ENCODE measurements at places on chromosomes 1 and 21. TPM values are rescaled to one million over a fixed set of nuclear protein-coding genes. Genes with fewer than 3 reads are reported as not detected.

- DNase-seq, result no peak
Observed at GRCh38 chr1:36781098-36781497, 253.2 kb downstream of the GRIK3 start.

DNA sequence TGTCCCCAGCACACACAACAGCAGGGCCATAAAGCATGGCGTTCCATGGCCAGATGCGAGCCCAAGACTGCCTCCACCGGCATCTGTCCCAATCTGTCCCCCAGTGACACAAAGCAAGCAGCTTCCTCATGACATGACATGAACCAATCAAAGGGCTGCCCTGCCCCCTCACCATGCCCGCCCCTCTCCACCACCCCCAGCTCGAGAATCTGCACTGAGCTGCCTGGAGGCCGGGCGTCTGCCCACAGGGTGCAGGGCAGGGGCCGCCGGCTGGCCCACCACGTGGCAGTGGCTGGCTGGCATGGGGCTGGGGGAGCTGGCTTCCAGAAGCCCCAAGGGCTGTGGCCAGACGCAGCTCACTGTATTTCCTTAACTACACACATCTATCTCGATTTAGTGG, 27.8 kb downstream of the WNT9A start:
- DNase-seq, result no peak

DNA sequence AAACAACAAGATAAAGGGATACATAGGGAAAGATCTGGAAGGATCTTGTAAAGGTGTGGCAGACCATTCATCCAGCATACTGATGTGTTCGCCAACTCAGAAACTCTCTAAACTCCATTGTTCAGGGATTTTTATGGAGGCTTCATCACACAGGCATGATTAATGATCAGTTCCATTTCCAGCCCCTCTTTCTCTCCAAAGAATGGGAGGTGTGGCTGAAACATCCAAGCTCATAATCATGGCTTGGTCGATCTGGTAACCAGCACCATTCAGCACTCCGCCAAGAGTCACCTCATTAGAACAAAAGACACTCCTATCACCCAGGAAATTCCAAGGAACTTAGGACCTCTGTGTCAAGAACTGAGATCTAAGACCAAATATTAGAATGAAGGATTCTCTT, 180.6 kb upstream of the RNPC3 start:
- no peak for DNase-seq

Gene CLEC20A
- not detected for total RNA-seq

Gene OR2T1
- not detected for total RNA-seq

- peak; percentile 64 for DNase-seq
Observed at GRCh38 chr1:91282695-91283420, 121.8 kb downstream of the HFM1 start.

Gene PTCH2
- total RNA-seq, result 0.69 TPM

Gene PRAMEF13
- total RNA-seq, result not detected

GRCh38 chr21:45542667-45543370, 579 bp upstream of the SLC19A1 start:
- peak; percentile 38 for DNase-seq

Gene GFI1
- total RNA-seq, result 53.7 TPM

- no peak for DNase-seq
Observed at GRCh38 chr1:11158291-11158690, 30.9 kb upstream of the ANGPTL7 start.

GRCh38 chr1:47662068-47662467, 224.2 kb downstream of the FOXD2 start:
- DNase-seq, result no peak

GRCh38 chr1:231139659-231140654, 21.9 kb upstream of the TRIM67 start:
- DNase-seq, result no peak

DNA sequence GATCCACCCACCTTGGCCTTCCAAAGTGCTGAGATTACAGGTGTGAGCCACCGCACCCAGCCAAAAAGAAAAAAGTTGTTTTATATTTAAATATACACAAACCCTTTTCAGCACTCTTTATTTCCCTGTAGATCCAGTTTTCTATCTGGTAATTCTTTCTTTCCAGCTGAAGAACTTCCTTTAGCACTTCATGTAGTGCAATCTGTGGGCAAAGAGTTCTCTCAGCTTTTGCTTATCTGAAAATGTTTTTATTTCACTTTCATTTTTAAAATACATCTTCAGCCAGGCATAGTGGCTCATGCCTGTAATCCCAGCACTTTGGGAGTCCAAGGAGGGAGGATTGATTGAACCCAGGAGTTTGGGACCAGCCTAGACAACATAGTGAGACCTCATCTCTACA, 28.5 kb upstream of the HYI start:
- DNase-seq, result no peak

DNA sequence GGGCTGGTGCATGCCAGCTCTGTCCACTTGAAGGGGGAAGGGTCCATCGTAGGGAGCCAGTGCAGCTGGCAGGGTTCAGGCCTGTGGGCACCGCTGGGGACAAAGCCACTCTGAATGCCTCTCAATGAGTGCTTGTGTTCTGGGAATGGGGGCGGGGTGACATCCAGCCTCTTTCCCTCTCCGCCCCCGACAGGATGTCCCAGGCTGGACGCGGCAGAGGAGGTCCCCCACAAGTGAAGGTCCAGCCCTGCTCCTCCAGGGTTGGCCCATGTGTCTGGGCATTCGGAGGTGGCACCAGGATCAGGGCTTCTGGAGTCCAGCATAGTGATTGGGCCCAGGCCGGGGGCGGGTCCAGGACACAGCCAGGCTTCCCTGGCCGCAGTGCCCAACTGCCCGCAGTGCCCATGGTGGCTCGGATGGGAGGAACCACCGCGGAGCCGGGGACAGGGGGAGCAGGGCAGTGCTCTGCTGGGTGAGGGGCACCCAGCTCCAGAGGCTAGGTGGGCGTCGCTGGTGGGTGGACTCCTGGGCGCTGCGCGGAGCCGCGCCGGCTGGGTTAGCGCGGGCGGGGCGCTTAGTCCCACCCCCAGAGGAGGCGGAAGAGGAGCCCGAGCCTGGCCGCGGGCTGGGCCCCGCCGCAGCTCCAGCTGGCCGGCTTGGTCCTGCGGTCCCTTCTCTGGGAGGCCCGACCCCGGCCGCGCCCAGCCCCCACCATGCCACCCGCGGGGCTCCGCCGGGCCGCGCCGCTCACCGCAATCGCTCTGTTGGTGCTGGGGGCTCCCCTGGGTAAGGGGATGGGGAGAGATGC, at the start of gene SHISA4:
TSS of gene SHISA4 (plus strand) at position 617 of the 808 bp plus-strand sequence. CDS start at position 714, 97 bp downstream.
- DNase-seq, result peak; percentile 23

Gene TENT5C
- total RNA-seq, result 6.0 TPM

DNA sequence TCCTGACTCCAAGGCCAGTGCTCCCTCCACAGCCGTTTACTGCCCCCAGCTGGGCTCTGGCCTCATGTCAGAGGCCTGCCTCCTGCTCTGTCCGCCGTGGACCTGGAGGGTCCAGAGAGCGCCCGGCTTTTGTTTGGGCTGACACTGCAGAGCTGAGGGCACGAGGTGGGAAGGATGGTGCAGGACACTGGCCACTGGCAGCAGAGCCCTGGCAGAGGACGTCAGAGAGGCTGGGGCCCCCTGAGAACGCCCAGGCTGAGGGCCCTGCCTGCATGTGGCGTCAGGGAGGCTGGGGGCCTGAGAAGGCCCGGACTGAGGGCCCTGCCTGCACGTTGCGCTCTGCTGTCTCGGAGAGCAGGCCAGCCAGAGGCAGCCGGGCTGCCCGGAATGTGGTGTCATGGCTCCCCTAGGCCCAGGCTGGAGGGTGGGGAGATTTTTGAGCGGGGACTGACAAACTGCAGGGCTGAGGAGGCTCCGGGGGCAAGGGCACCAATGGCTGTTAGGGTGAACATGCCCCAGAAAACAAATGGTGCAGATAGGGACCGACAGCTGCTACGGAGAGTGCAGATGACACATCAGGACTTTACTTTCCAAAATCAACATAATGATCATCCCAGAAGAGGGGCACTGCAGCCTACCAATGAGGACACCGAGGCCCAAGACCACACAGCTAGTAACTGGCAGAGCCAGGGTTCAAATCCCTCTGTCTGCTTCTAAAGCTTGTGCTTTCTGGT, 31.7 kb downstream of the SLC66A1 start:
- DNase-seq, result no peak

DNA sequence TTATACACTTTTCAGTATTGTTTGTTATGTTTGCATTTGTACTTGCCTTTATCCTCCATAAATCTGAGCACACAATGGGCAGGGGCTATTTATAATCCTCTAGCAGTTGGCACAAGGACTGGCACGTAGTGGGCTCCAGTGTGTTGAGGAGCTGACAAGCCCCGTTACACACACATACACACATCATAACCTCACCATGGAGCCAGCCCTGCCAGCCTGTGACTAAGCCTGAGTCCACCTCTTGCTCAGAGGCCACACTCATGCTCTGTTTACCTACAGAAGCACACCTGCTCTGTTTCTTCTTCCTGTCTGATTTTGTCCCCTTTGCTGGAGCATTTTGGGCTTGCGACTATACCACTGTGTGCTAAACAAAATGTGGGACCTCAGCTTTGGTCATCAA, 64.5 kb upstream of the SPATA6 start:
- no peak for DNase-seq

DNA sequence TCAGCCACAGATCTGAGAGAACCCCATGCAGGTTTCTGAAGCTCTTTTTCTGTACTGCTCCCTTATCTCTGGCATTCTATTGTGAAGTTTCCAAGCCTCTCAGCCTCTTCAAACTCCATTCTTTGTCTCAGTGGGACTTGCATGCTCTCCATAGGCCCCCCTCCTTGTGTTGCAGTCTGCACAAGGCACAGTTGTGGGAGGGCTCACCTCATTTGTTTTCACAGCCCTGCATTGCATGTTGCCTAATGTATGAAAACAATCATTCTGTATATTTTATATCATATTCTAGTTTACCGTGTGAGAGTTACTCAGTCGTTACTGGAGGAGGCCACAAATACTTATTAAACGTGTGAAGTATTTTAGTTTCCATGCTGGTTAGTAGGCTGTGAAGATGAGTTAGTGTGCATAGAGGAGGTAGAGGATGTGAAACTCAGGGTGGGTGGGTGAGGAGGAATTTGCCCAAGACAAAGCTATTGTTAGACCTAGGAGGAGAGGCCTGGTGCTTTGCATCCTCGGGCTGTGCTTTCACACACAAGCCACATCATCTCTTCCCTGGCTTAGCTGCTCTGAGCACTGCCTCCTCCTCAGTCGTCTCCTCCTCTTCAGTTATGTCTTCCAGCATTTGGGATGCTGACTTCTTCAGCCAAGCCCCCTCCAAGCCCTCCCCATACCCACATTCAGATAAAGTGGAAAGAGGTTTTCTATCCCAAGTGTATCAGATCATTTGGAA, 7.8 kb upstream of the CHI3L2 start:
- peak; percentile 78 for DNase-seq

GRCh38 chr21:34791776-34792503, 123.1 kb downstream of the CLIC6 start:
- no peak for DNase-seq

DNA sequence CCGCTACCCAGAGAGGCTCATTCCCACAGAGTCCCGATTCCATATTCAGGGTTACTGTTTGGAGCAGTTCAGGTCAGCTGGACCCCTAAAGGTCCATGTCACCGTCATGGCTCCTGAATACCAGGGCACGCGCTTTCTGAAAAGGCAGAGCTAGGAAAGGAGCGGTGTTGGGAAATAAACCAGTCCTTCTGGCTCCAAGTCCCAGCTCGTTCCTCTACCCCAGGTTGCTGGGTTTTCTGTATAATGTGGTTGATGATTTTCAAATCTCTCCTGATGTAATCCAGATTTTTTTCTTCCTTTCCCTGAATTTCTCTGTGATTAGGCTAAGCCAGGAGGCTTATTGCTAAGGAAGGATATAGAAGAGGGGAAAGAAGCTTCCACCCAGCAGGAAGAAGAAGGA, 14.0 kb upstream of the PKP1 start:
- DNase-seq, result no peak

DNA sequence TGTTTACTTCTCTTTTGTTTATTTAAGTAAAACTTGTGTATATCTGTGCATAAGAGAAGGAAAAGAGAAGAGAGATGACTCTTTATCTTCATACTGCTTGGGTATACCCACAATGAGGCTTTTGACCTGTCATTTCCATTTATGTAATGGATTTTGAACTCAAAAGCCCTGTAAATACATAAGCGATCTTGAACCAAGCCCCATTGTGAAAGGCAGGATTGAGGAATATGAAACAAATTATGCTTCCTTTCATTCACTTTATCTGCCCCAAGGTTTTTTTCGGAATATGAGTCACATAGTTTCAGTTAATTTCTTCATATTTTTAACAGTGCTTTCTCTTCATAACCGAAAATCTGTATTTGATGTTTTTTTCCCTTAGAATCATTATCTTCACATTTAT, 21.4 kb downstream of the CNST start:
- DNase-seq, result no peak

DNA sequence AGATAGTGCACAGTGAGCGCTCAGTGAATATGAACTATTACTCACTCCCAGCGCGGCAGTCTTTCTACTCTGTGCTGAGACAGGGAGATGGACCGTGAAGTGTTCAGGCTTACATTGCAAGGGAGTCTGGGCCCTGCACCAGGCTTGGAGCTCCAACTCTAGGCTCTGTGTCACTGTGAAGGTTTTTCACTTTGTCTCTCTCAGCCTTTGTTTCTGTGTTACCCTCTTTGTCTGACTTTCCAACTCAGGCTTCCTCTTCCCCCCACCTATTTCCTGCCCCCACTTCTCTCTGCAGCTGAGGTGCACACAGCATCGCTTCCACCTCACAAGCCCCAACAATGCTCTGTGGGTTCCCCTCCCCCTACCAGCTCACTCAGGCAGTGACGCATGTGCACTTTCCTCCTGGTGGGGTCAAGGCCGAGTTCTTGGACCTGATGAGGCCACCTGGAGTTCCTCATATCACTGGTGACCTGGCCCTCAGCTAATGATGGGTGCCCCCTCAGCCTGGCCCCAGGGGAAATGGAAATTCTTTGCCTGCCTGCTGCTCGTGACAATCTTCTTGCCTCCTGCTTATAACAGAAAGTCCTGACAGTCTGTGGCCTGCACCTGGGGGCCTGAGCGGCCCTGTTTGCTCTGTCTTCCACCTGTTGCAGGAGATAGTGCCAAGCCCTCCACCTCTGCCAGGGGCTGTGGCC, 1.1 kb upstream of the LCK start:
- DNase-seq, result peak; percentile 91

GRCh38 chr21:24730661-24731060, 876.6 kb downstream of the MRPL39 start:
- DNase-seq, result no peak

Gene CREG1
- total RNA-seq, result 9.4 TPM

Gene CLDN17
- not detected for total RNA-seq

Gene TTC39A
- not detected for total RNA-seq

Gene PRKAA2
- total RNA-seq, result 0.02 TPM

- DNase-seq, result peak; percentile 19
Observed at GRCh38 chr1:167095368-167095767, 1.5 kb downstream of the STYXL2 start.
